ENCODE measurements at places on chromosomes 7 and 10. TPM values are rescaled to one million over a fixed set of nuclear protein-coding genes. Genes with fewer than 3 reads are reported as not detected.

GRCh38 chr10:131169146-131169545 lies 142.4 kb downstream of the TCERG1L start:
- DNase-seq, result no peak

GRCh38 chr10:124138883-124139348 lies 45.5 kb upstream of the CHST15 start:
- DNase-seq, result no peak

GRCh38 chr10:3422282-3422681 lies 249.7 kb upstream of the PITRM1 start:
- no peak for DNase-seq

Gene OR2A7
- not detected for total RNA-seq

Gene PRSS1
- total RNA-seq, result not detected

Gene ABCB8
- total RNA-seq, result 19.6 TPM

DNA sequence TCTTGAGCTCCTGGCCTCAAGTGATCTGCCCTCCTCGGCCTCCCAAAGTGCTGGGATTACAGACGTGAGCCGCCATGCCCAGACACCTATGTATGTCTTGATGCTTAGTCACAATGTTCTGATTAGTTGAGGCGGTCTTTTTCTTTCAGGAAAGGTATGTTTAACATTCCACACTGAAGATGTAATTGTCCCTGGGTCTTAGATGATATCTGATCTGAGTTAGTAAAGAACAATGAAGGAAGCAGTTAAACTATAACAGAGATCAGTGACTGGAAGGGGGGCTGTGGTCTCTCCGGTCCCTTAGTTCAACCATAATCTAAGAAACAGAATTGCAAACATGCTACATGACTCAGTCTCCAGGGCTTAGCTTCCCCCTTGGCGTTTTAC lies 31.5 kb upstream of the SH2D4B start:
- DNase-seq, result peak; percentile 98

DNA sequence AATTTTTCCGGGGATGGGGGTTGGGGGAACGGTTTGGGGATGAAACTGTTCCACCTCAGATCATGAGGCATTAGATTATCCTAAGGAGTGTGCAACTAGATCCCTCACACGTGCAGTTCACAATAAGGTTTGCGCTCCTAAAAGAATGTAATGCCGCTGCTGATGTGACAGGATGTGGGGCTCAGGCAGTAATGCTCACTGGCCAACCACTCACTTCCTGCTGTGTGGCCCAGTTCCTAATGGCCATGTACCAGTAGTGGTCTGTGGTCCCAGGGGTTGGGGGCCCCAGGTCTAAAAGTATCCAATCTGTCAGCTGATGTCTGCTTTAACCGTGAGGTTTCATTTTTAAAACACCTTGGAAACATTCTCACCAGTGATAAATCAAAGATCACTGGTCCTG lies 2.2 kb downstream of the STN1 start:
- no peak for DNase-seq

GRCh38 chr7:150903606-150904005 lies 51.3 kb downstream of the AOC1 start:
- DNase-seq, result peak; percentile 45

- DNase-seq, result no peak
These were observed 124.4 kb downstream of the COL26A1 start for GRCh38 chr7:101487105-101487458.

- DNase-seq, result peak; percentile 55
These were observed 3.2 kb upstream of the CEP55 start for GRCh38 chr10:93493162-93493561.

Gene ZPBP
- total RNA-seq, result not detected

Gene AQP1
- not detected for total RNA-seq

DNA sequence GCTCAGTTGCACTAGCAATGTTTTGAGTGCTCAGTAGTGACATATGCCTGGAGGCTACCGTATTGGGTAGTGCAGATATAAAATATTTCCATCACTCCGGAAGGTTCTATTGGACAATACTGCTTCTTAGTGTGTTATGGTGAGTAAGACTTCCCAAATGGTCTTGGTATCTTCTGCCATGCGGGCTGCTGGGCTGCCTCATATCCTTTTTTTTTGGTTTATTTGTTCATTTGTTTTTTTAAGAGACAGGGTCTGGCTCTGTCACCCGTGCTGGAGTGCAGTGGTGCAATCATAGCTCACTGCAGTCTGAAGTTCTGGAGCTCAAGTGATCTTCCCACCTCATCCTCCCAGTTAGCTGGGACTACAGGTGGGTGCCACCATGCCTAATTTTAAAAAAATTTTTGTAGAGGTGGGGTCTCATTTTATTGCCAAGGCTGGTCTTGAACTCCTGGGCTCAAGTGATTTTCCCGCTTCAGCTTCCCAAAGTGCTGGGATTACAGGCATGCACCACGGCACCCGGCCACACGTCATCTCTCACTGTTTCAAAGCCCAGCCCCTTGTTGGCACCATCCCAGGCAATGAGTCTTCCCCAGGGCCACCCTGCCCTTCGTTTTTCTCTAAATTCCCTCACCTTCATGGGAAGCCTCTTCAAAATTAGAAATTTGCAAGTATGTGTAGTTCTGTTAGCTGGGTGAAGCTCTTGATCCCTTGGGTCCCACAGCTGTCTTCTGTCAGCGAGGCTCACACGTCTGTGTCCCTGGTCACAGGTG lies 111.0 kb upstream of the KLF14 start:
- no peak for DNase-seq

GRCh38 chr7:83484266-83484665 lies 164.7 kb downstream of the SEMA3E start:
- no peak for DNase-seq
